Omental fat pad (tissue), 4 donors: ENCODE measurements at places on chromosomes 12 and 14. TPM values are rescaled to one million over a fixed set of nuclear protein-coding genes. Genes with fewer than 3 reads are reported as not detected.

DNA sequence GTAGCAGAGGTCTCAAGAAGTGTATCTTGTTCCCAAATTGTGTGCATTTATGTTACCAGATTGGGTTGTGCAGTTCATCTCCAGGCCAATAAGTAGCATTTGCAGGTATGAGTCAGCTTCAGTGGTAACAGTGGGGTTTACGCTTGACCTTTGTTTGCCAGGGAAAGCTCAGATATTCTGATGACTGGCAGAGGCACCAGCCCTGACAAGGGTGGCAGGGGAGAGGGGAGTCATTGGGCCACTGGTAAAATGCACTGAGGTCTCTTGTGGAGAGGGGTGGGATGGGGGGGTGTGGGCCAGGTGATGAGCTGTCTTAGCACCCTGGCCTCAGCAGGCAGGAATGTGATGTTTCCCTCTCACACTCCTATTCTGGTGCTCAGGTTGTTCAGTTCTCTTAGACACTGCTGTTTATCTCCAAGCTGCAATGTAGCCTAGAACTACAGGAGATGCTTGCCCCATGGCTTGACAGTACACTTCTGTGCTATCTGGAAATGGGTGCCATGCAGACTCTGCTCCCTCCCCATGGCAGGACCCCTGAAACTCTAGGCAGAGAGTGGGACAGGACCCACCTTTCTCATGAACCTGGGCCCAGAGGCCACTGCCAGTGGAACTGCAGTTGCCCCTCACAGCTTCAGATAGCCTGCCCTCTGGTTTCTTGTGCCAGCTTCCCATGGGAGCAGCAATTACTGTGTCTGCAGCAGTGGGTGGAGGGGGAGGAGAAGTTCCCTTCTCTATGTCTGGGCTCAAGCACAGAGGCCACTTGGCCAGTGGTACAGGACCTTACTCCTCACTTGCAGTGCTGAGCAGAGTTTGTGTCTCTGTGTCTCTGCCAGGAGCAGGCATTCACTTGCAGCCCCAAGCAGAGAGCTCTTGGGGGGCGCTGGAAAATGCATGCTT lies 31.9 kb downstream of the USP15 start:
- no peak for DNase-seq

DNA sequence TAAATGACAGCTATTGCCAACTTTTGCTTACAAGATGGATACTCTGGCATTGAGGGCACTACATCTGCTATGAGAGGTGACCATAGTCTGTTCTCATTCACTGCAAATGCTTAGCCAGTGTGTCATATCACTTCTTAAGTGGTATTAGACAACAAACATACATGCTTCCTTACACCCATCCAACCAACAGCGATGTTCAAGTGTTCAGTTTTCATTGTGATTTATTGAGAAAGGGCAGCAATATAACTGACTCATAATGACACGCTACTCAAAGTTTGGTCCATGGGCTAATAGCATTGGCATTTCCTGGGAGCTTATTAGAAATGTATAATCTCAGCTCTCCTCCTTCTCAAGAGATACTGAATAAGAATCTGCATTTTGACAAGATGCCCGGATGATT lies 181.7 kb downstream of the NPAS3 start:
- no peak for DNase-seq

DNA sequence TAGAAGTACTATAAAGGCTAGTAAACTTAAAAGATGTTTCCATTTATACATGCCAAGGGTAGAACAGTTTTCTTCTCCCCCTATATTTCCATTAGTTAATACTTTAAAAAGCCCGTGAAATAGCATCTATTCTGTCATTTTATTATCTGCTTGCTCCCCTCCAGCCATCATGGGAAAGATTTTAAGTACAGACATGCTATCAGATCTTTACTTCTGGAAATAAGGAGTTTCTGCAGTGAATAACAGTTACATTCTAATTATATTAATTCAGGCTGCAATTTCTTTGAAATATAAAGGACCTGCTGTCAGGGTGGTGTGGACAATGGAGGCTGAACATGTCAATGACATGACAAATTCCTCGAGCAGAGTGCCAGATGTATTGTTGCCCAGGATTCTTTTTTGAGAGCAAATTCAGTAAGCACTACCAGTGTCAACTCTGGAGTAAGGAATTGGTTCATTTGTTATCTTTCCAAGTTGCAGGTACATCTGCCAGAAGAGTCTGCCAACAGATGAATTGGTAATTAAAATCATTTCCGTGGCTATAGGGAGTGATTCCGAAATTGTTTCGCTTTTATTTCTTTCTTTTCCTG lies 151.3 kb downstream of the BTG1 start:
- no peak for DNase-seq

DNA sequence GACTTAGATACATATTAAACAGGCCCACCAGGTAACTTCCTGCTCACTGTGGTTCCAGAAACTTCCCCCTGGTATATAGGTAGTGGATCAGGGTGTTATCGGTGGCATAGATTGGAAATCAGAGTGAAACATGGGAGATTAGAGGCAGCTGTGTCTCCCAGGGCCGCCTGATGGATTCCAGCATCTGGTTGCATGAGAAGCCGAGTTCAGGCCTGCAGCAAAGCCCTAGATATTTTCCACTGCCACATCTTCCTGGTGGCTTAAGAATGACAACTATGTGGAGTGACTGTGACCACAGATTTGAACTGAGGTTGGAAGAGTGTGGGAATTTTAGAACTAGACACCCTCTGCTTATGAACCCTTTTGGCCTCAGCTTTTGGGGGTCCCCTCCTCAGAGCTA lies 184.8 kb upstream of the NTF3 start:
- DNase-seq: no peak

- no peak for DNase-seq
Measured at GRCh38 chr14:97381309-97381708, 584.1 kb downstream of the VRK1 start.

DNA sequence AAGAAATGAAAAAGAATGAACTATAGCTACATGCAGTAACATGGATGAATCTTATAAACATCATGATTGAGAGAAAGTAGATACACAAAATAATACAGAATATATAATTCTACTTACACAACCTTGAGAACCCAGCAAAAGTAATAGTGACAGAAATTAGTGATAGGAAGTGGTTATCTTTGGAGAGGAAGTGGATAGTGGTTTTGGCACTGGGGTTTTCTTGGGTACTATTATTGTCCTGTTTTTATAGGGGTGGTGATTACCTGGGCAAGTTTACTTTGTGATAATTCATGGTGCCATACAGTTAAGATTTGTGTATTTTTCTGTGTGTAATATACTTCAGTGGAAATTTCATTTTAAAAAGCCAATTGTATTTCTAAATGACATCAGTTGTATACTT lies 352.7 kb downstream of the AEBP2 start:
- no peak for DNase-seq

- DNase-seq: no peak
Measured at GRCh38 chr12:112676507-112676906, 115.0 kb upstream of the RPH3A start.

DNA sequence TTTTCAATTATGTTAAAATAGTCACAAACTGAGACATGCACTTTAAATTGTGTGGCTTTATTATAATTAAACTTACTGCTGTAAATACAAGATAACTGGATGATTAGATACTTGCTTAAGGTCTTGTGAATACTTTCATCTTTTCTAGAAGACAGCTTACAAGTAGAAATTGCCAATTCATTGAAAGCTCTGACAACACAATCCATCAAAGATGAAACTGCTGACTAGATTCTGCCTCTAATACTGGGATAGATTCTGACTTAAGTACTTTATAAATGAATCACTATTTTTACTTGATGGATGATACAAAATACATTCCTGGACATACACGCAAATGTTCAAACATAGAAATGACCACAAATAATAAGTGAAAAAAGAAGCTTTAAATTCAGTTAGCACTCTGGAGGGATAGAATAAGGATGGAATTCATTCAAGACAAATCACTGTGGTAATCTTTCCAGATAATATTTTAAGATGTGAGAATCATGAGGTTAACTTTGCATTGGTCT lies 876.8 kb downstream of the RPS29 start:
- no peak for DNase-seq

DNA sequence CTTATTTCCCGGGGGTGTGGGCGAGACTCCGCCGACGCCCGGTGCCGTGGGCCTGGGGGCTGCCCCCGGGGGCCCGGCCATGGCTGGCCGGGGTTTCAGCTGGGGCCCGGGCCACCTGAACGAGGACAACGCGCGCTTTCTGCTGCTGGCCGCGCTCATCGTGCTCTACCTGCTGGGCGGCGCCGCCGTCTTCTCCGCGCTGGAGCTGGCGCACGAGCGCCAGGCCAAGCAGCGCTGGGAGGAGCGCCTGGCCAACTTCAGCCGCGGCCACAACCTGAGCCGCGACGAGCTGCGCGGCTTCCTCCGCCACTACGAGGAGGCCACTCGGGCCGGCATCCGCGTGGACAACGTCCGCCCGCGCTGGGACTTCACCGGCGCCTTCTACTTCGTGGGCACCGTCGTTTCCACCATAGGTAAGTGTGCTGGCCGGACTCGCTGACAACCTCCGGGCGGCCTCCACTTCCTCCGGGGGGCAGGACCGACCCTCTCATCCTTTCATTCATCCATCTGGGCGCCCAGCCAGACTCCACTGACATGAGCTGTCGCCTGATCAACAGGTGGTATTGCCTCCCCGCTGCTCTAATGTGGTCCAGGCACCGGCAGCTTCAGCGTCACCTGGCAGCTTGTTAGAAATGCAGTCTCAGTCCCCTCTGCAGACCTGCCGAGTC lies 467 bp downstream of the KCNK13 start:
- no peak for DNase-seq

The TTC9 gene
- total RNA-seq: 1.1 TPM

The ADAMTS20 gene
- not detected for total RNA-seq

The P2RX7 gene
- total RNA-seq: 4.1 TPM

The CBLN3 gene
- 4.4 TPM for total RNA-seq

The CRIP1 gene
- 46.3 TPM for total RNA-seq

The INHBC gene
- total RNA-seq: not detected

The PTPRR gene
- total RNA-seq: 0.95 TPM

The GLT1D1 gene
- 0.60 TPM for total RNA-seq

The PFKM gene
- total RNA-seq: 47.7 TPM

The KRT75 gene
- total RNA-seq: not detected
